ENCODE measurements at places on chromosomes 11 and 22.

DNA sequence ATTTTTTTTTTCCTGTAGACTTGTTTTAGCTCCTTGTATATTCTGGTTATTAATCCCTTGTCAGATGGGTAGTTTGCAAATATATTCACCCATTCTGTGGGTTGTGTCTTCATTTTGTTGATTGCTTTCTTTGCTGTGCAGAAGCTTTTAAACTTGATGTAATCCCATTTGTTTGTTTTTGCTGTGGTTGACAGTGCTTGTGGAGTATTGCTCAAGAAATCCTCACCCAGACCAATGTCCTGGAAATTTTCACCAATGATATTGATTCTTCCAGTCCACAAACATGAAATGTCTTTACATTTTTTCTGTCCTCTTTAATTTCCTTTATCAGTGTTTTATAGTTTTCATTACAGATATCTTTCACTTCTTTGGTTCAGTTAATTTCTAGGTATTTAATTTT, 55.6 kb upstream of the MRGPRX1 start:
- DNase-seq = no peak

DNA sequence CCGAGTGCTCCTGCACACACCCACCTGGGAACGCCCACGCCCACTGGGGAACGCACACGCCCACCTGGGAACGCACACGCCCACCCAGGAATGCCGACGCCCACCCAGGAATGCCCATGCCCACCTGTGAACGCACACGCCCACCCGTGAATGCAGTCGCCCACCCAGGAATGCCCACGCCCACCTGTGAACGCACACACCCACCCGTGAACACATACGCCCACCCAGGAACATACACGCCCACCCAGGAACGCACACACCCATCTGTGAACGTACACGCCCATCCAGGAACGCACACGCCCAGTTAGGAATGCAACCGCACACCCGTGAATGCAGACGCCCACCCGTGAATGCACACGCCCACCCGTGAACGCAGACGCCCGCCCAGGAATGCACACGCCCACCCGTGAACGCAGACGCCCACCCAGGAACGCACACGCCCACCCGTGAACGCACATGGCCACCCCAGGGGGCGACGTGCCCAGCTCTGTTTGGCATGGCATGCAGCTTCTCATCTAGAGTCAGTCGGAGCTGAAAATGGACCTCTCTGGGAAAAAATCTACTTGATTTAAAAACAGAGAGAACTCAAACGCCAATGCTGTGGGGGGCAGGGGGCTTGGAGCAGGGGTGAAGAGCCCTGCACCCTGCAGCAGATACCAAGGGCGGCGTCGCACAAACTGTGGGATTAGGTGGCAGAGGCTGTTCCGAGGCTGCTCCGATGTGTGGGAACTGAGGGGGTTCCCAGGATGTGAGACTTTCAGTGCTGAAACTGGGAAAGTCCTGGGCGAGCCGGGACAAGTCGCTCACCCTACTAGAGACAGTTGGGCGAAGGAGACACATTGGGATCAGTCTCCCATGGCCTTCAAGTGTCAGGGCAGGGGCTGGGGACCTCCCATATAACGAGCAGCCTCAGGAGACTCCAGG, 83.3 kb downstream of the MYEOV start:
- no peak for DNase-seq

DNA sequence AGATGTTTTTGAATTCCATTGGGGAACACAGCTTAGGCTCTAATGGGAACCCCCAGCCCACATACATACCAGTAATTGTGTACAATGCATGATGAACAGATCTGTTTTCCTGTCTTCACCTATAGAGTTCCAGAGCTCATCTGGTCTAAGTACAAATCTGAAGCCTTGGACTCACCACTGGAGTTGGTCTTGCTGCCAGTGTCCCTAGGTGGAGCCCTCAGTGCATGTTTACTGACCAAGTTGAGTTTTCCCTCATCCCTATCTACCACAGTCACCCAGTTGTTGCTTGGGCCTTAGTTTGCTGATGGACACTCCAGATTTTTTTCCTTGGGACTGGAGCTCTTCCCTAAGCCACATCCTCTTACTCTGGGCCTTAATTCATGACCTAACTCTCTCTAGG, 159.2 kb upstream of the DDI1 start:
- DNase-seq = no peak

- no peak for DNase-seq
These were observed 24.2 kb upstream of the TMPRSS4 start for GRCh38 chr11:118052581-118053206.

- DNase-seq = no peak
These were observed 200.4 kb downstream of the MN1 start for GRCh38 chr22:27601195-27601594.

GRCh38 chr11:68328374-68329091, 16.1 kb downstream of the LRP5 start:
- no peak for DNase-seq

DNA sequence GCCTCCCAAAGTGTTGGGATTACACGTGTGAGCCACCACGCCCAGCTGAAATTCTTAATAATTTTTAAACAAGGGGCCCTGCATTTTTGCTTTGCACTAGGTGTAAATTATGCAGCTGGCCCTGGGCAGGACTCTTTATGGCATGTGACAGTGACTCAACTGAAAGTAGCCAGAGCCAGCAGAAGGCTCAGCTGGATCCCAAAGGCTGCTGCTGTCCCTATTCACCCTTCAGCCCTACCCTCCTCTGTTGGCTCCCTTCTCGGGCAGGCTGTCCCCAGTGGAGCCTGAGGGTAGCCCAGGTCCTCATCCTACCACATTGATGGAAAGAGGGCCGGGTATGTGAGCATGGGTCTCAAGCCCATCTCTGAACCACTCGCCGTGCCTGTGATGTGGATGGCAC, 45.6 kb downstream of the CD82 start:
- DNase-seq = no peak

DNA sequence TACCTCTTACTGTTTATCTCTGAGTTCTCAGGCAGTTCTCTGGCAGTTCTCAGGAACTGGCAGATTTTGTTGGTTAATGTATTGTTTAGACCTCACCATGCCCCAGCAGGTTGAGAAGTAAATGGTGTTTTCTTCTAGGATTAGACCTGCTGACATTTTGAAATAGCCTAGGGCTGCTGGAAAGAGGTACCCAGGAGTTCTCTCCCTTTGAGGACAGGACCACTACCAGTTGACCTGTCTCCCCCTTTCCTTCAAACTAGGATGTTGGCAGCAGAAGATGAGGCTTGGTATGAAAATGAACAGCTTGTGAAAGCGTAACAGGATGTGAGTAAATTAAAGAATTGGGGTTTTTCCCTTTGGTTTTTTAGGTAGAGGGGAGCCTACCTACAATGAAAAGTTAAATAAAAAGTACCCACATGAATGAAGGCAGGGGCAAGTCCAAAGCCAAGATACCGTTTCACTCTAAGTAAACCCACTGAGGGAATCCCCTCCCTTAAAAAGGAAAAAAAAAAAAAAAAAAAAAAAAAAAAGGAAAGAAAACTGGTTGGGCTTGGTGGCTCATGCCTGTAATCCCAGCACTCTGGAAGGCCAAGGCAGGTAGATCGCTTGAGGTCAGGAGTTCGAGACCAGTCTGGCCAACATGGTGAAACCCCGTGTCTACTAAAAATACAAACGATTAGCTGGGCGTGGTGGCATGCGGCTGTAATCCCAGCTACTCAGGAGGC, 96.2 kb downstream of the PDHX start:
- no peak for DNase-seq

GRCh38 chr11:34642873-34643272, 22.0 kb downstream of the EHF start:
- no peak for DNase-seq

DNA sequence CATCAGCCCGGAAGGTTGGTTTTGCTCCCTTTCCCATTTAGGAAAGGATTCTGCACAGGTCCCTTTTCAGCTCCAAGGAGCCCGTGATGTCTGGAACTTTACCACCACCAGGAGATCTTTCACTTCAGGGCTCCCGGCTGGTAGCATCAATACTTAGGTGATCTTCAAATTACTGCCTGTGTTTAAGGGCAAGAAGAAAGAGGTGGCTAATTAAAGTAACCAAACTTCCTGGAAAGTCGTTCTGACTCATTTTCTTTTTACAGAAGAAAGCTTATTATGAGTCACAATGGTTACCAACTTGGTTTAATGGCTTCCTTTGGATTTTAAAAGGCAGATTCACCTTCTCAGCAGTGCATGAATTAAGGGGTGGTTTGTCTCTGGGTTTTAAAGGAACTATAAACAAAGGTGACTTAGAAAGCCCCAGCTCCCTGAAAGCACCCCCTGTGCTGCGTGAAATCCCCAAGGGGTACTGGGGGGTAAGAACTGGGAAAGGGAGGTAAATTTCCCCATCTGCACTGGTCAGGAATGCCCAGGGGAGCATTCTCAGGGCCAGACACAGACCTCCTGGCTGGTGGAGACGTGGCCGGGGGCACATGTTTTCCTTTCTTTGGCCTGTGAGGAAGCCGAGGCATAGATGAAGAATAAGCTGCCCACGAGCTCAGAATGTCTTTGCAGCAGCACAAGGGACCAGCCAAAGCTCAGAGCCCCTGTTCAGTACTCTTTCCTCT, 8.8 kb downstream of the POU2F3 start:
- DNase-seq = no peak

DNA sequence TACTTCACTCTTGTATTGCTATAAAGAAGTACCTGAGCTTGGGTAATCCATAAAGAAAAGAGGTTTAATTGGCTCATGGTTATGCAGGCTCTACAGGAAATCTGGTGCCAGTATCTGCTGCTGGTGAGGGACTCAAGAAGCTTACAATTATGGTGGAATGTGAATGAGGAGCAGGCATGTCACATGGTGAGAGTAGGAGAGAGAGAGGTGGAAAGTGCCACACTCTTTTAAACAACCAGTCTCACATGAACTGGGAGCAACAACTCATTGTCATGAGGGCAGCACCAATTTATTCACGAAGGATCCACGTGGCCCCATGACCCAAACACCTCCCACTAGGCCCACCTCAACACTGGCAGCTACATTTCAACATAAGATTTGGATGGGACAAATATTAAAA, 24.6 kb upstream of the IGLL5 start:
- no peak for DNase-seq

DNA sequence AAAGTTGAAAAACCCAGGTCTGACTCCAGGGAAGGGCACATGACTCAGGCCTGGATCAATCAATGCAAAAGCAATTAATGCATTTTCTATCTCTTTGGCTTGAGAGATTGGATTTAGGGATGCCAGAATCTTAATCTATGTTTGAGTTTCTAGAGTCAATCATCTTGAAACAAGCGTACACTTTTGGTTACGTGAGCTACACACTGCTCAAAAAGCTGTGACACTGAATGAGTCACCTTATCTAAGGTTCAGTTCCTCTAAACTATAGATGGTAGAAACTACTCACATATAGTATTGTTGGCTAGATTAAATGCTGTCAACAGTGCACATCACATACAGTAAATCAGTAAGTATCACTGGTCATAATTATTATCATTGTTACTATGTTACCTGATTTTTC, 24.2 kb downstream of the MRE11 start:
- DNase-seq = no peak

GRCh38 chr22:30627471-30627870, 8.1 kb upstream of the SLC35E4 start:
- DNase-seq = no peak

GRCh38 chr22:22746963-22747933, 102.8 kb downstream of the GGTLC2 start:
- DNase-seq = no peak

DNA sequence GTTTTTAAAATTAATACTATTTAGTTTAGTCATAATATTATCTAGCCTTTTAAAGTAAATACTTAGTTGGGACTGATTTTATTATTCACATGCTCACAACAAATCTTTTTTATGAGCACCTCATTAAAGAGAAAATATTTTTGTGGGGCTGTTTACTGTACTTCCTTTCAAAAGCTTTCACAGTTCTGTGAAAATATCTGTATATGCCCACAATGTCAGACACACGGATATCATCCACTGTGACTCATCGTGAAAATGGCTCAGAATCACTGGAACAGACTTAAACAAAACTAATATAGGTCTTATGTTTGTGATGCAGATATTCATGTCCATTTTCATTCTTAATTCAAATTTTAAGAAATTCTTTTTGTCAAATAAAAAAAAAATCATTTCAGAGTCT, 305.2 kb downstream of the RAB38 start:
- DNase-seq = no peak

DNA sequence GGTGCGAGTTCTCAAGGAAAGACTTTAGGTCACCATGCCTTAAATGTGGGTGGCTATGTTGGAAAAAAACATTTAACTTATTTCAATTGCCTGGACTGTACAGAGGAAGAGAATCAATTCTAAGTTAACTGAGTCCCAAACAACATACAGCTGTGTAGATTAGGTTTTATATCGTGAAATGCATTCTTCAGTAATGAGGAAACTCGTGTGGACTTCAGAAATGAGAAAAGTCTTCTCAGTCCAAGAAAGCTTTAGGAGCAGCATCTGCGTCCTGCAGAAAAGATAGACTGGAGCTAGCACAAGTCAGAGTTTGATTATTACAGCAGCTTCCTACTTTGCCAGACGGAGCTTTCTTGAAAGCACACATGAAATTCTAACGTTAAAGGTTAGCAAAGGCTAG, 673.0 kb downstream of the OPCML start:
- no peak for DNase-seq

GRCh38 chr11:76830639-76831327, 29.9 kb upstream of the ACER3 start:
- no peak for DNase-seq

DNA sequence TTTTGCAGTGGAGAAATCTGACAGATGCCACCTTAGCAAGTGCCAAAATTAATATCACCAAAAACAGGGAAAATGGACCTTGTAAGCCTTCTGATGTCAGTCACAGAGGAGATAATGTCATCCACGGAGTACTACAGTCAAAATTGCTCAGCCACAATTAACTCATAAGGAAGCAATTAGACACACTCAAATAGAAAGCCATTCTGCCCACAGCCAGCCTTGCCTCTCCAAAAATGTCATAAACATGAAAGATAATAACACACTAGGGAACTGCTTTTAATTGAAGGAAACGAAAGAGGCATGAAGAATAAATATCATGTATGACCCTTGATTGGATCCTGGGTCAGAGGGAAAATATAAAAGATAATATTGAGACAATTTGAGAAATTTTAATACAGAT, 505.6 kb upstream of the API5 start:
- DNase-seq = no peak

GRCh38 chr11:16217631-16218030, 138.7 kb downstream of the SOX6 start:
- DNase-seq = no peak

DNA sequence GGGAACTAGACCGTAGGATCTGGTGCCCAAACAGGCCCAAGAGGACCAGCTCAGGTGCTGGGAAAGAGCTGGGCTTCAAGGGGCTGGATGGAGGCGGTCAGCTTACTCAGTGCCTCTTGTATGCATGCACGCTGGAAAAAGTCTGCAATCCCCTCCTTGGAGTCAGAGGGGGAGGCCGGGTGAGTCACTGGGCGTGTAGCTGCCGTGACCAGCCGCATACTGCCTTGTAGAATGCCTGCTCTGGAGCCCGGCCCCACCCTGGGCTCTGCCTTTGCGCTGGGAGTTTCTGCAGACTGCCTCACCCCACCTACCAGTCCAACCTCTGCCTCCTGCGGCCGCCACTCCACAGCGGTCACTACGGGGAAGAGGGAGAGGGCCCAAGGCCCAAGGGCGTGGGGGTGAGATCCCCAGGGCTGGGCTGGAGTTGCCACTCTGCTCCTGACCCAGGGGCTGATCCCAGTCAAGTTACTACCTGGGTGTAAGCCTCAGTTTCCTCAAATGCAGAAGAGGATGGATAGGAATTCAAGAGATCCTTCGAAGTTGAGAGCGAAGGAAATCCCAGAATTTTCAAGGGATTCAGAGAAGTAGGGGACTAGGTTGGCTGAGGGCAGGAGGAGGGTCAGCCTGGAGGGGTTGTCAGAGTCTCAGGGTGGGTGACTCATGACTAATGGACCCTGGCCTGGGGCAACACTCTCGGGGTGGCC, 4.2 kb downstream of the MRGPRF start:
- no peak for DNase-seq
